ENCODE measurements at places on chromosomes 4 and X.

DNA sequence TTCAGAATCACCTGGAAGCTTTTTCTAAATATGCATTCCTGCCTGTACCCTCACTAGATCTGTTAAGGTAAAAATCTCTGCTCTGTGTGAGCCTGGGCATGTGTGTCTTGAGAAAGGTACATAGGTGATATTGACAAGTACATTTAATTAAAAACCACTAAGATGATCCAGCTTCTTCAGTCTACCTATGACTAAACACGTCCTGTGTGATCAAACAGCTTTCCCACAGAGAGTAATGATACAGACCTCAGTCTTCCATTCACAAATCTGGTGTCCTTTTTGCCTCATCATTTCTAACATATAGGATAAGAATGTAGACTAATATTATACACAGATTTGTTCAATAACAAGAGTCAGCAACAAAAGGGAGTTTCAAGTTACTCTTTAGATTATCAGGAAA lies 42.6 kb downstream of the GALNT7 start:
- no peak for DNase-seq

- DNase-seq: no peak
Observed at GRCh38 chr4:129379429-129379828, 283.5 kb downstream of the C4orf33 start.

- no peak for DNase-seq
Observed at GRCh38 chr4:174528226-174528625, 5.9 kb upstream of the HPGD start.

DNA sequence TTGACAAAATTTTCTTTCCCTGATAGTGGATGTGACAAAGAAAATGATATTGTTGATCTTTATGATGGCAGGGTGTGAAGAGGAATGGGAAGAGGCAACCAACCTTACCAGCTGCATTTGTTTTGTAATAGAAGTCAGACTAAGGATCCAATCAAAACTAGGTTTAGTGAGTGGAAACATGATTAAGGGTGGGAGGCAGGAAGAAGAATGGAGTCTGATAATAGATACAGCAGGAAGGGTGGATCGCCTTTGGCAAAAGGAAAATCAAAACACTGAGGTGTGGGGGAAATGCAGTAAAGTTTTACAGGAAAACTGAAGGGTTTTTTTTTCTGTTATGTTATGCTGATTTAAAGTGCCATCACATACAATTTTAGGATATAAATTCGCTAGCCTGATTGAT lies 3.4 kb downstream of the CLIC2 start:
- DNase-seq: no peak

GRCh38 chrX:1601051-1601767 lies 9.8 kb downstream of the AKAP17A start:
- no peak for DNase-seq

GRCh38 chr4:2767705-2768074 lies 11.6 kb upstream of the TNIP2 start:
- no peak for DNase-seq

- no peak for DNase-seq
Observed at GRCh38 chr4:67624939-67625338, 66.4 kb downstream of the STAP1 start.

DNA sequence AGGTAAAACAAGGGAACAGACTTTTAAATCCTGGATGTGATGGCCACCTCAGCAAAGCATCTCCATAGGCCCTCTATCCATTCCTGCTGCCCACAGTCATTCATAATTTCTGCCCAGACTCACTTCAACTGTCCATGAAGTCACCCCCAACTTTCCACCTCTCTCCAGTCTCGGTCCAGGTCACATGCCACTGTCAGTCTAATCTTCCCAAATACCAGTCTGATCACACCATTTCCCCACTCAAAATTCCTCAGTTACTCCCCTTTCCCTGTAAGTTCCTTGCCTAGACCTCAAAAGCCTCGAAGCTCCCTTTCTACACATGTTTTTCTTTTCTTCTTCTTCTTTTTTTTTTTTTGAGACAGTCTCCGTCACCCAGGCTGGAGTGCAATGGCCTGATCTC lies 51.2 kb upstream of the HOPX start:
- DNase-seq: no peak

- no peak for DNase-seq
Observed at GRCh38 chrX:42946544-42947194, 168.7 kb upstream of the PPP1R2C start.

- no peak for DNase-seq
Observed at GRCh38 chr4:24650849-24651640, 66.7 kb upstream of the DHX15 start.

DNA sequence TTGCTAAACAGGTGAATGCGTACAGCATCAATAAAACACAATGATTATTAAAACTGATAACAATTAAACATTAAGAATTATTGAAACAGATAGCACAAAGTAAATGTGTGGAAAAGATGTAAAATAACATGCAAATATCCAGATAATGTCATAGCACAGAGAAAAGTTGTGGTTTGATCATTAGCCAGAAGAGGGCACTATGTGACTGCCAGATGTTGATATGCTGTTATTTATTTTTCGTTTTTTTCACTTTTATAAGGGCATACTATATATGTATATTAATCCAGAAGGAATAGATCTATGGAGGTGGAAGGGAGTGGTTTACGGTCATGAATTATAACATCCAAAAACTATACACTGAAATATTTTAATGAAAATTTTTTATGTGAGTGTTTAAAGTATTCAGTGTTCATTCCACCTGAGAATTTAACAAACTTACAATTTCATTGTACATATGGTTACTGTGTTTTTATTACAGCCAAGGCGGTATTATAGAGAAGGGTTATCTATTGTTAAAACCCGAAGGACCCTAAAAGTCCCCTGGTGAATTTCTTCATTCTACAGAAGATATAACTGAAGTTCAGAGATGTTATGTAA lies 211.9 kb upstream of the UGT8 start:
- DNase-seq: no peak

- DNase-seq: no peak
Observed at GRCh38 chrX:106742805-106743204, 16.3 kb downstream of the RNF128 start.

- no peak for DNase-seq
Observed at GRCh38 chr4:169510617-169511016, 101.8 kb downstream of the NEK1 start.

DNA sequence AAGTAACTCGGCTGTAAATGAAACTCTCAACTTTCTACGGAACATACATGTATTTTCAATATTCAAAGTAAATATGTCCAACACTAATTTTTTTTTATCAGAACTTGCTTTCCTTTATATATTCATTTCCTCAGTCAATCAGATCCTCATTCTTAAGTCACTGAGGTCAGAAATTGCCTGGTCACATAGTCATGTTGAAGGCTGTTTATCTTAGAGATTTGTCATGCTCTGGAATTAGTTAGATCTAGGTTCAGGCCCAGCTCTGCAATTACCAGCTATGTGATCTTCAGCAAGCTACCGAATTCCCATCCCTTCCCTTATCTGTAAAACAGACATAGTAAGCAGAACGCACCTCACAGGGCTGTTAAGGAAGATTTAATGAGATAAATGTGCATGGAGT lies 228.8 kb downstream of the SPCS3 start:
- no peak for DNase-seq

DNA sequence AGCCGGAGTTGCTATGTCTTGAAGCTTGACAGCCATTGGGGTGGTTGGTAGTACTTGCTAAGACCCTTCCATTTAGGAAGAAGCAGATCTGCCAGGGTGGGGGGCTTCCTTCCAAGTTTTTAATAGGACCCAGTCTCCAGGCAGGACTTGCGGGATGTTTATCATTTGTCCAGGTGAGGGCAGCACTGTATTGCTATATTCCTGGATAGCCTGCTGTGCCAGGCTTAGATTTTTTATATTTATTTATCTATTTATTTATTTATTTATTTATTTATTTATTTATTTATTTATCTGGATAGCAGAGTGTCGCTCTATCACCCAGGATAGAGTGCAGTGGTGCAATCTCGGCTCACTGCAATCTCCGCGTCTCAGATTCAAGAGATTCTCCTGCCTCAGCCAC lies 87.4 kb upstream of the CT45A1 start:
- DNase-seq: no peak

DNA sequence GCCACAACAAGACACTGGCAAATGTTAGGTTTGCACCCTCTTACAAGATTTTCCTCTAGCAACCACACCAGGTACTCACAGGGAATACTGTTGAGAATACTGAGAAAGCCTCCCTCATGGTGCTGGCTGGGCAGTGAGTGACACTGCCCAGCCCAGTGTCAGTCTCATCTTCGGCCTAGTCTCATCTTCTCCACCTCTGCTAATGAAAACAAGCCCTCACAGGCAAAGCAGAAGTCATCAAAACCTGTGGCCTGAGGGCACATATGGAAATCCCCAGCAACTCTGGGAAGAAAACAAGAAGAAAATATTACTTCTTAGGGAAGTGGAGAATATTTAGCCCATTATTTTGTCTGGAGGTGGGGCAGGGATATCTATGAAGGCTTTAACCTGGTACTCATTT lies 7.9 kb upstream of the ADAM29 start:
- no peak for DNase-seq

DNA sequence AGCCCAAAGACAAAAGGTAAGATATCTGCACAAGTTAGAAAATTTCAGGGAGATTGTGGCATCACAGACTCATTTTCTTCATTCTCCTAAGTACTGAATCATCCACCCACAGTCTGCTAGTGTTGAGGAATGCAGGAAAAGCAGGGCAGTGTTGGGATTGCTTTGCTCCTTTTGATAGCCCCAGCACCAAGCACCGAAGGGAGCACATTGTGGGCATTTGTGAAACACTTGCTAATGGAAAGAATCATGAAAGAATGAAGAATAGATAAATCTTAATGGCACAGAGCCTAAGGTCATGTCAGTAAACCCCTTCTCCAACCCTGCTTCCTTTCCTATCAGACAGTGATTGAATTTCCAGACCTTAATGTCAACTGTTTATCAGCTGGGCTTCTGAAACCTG lies 103.1 kb upstream of the GPRIN3 start:
- DNase-seq: no peak

DNA sequence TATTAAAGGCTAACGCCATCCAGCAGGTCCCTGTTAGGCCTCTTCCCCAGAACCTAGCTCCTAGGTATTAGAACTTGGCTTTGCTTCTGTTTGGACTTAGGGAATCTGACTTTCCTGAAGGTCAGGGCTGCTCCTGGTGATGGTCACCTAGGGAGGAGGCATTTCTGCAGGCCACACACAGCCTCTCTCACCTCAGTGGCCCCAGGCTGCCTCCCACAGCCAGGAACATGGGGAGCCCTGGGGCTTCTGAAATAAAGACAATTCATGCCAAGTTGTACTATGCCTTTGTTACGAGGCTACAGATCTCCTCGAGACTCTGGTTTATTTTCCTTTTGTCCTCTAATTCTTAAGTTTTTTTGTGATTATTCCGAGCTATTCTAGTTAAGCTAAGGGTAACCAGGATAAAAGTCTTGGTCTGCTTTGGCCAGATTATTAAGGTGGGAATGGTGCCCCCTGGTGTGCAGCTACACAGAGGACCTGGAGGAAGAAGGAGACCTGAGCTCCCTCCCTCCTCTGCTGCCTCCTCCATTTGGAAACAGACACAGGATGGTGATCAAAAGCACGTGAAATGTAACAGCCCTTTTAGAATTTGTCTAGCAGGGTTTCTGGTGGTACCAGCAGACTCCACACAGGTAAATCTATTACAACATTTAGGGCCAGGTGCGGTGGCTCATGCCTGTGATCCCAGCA lies 131.0 kb downstream of the DCLK2 start:
- DNase-seq: no peak

DNA sequence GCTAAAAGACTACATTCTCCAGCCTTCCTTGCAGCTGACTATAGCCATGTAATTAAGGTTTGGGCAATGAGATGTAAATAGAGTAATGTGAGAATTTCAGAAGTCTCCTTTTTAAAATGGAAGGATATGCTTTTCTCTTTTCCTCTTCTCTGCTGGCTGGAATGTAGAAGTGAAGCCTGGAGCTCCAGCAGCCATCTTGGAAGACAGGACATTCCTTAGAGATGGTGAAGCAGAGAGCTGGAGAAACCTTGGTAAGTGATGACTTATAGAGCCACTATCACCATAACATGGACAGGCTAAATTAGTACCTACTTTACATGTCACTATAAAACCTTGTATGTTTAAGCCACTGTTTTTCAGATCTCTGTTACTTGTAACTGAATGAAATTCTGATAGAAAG lies 48.0 kb downstream of the RASL11B start:
- DNase-seq: no peak

DNA sequence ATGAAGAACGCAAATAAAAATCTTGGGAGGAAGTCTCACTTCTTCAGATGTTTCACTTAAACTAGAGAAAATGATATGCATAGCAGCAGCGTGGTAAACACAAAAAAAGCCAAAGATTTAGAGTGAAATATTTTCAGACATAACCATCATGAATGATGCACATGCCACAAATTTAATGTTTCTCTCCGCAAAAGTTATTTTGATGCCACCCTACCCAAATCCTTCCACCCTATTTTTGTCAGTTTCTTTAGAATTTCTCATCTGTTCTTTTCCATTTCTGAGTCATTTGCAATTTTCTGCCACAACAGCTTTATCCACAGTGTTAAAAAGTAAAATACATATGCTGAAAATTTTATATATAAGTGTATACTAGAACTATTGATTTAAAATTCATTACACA lies 1663.7 kb upstream of the ADGRL3 start:
- DNase-seq: no peak

DNA sequence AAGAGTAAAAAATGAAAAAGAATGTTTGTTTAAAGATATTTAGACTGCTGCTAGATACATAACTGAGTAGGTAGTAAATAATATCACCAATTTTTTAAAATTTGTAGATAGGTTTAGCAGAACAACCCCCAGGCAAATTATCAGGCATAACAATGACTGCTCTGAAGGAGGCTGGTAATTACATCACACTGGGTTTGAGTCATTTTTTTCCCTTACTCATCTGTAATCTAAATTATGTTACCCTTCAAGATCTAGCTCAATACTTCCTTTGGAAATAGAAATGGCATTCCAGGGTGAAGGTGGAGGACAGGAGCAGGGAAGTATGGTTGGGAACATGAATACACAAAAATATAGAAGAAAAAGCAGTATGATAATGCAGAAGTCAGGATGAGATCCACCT lies 431.6 kb upstream of the MAOA start:
- no peak for DNase-seq

DNA sequence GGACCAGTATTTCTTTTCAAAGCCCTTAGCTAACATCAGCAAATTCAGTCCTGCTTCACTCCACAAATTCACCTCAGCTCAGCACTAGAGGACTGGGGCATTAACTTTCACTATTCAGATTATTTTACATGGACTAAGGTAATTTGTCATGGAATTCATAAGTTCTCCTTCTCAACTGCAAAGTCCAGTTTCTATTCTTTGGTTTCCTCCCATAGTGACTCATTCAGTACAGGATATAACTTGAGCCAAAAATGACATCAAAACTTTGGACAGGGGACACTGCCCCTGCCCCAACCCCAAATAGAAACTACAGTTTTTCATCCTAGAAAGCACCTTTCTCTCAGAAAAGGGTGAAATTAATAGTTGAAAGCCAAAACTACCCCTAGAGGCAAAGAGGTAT lies 52.7 kb downstream of the COX7B2 start:
- no peak for DNase-seq

DNA sequence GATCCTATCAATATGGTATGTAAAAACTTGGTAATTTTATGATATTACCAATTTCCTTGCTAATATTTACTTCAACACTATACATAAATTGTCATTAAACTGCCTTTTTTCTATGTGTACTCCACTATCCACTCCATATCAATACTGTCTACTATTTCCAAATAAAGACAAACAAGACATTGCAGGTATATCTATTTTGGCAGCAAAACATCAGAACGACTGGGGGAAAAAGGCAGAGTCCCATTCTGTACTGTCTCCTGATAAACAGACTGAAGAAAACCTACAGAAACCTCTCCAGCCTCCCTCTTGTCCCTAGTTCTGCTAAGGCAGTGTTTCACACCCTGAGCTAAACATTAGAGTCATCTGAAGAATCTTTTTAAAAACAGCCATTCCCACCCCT lies 96.6 kb downstream of the ATRX start:
- DNase-seq: no peak

Measured in stimulated activated CD8-positive, alpha-beta memory T cell treated with anti-CD3 and anti-CD28 coated beads, Interleukin-4, amount 100 ng/mL, for 4 hours (primary cell).